ENCODE measurements at places on chromosomes 3 and 15.

GRCh38 chr3:143436231-143436930 lies 316.8 kb downstream of the CHST2 start:
- no peak for DNase-seq

GRCh38 chr15:99986297-99987118 lies 253.3 kb upstream of the LYSMD4 start:
- no peak for DNase-seq

GRCh38 chr15:35624881-35625280 lies 78.9 kb upstream of the DPH6 start:
- DNase-seq: no peak

DNA sequence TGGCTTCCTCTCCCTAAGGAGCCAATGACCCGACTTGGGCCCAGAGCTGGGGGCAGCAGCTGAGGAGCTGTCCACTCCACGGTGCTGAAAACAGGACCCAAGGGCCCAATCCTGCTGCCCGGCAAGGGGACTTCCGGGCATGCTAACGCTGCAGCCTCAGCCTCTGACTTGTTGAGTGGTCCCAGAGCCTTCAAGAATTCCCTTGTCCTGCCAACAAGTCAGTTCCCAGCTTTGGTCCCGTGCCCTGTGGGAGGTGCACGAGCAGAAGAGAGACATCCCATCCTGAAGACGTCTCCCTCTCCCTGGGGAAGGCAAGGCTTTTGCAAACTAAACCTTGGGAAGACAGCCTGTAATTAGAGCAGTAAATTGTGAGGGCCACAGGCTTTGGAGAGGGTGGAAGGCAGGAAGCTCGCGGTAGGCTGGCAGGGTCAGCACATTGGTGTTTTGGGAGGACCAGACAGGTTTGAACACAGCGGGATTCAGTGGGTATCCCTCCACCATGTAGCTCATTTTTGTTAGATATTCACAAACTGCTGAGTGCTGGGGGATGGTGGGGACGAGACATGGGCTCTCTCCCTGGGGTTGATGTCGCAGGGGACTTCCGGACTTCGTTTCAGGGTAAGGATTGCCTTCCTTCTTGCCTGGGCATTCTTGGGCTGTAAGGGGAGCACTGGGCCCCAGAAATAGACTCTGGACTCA lies 29.8 kb upstream of the PRR23E start:
- no peak for DNase-seq

- no peak for DNase-seq
These were observed 17.3 kb upstream of the C3orf62 start for GRCh38 chr3:49294343-49294742.

- no peak for DNase-seq
These were observed 253.6 kb downstream of the CNTN4 start for GRCh38 chr3:2352134-2352762.

DNA sequence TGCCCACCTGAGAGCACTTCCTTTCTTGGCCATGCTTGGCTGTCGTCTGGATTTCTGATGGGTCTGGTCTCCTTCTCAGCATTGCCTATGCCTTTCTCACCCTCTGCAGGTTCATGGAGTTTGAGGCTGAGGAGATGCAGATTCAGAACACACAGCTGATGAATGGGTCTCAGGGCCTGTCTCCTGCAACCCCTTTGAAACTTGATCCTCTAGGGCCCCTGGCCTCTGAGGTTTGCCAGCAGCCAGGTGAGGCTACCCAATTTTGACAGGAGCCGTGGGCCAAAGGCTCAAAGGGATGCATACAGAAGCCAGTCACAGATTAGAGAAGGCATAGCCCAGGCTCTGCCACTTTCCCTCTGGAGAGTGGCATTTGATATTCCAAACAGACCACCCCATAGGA lies 10.5 kb downstream of the NUTM1 start:
- DNase-seq: no peak

DNA sequence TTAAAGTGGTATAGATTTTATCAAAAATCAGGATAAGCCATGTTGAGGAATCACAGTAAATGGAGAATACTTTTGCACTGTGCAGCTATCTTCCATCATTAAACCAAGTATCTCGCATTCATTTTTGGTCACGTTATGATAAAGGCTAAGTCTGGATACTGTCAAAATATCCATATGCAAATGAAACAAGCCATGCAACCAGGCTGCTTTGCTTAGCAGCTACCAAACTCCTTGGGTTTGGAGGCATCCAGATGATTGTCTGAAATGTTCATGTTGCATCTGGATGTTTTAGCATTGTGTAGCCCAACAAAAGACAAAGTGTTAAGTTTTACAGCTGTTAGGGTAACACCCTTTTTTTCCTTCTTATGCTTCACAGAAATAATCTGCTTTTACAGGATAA lies 322.9 kb upstream of the MDFIC2 start:
- no peak for DNase-seq

- no peak for DNase-seq
These were observed 272.9 kb upstream of the TPM1 start for GRCh38 chr15:62769604-62770003.

DNA sequence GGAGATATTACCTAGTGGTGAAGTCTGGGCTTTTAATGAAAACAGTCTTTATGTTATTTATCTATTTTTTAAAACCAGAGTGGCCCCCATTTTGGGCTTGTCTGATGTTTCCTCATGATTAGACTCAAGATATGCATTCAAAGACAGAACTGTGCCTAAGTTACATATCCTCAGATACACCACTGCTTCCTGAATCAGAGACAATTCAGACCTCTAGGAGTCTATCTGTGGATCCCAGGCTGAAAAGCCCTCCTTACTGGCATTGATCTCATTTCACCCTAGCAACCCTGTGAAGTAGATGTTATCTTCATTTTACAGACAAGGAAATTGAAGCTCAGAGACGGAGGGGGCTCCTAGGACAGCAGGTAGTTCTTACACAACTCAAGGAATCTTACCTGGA lies 16.8 kb upstream of the TGM5 start:
- DNase-seq: no peak

DNA sequence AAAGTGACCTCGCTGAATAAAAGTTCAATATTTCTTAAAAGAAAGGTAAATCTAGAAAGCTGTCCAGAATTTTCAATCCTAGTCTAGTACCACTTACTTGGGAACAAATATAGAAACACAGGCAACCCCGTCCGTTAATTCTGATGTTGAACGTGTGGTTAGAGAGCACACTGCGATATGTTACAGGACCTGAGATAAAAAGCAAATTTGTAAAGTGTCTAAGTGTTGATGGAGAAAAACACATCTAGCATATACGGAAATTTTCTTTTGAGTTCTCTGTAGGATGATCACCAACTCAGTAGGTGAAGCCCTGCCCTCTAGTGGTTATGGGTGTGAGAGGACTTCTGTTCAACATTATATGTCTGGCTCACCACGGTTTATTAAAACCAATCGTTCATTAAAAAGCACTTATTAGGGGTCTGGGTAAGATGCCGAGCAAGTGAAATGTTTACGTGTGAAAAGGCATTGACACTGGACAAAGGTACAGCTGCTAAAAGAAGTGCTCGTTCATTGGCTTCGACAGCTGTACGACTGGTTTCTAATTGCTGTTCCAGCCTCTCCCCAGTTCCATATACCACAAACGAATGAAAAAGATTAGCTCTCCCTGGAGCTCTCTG lies 1.0 kb upstream of the ATP2C1 start:
- DNase-seq: peak; percentile 92

GRCh38 chr3:74592359-74592758 lies 22.1 kb downstream of the CNTN3 start:
- DNase-seq: no peak

DNA sequence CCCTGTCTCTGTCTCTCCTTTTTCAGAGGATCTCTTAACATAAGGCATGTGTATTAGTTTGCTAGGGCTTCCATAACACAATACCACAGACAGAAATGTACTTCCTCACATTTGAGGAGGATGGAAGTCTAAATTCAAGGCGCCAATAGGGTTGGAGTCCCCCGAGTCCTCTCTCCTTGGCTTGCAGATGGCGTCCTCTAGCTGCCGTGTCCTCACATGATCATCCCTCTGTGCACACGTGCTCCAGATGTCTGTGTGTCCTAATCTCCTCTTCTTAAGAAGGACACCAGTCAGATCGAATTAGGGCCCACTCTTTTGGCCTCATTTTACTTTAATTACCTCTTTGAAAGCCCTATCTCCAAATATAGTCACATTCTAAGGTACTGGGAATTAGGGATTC lies 23.0 kb upstream of the BFSP2 start:
- DNase-seq: peak; percentile 96

- DNase-seq: no peak
These were observed 88.8 kb downstream of the SMAD3 start for GRCh38 chr15:67154249-67154648.

DNA sequence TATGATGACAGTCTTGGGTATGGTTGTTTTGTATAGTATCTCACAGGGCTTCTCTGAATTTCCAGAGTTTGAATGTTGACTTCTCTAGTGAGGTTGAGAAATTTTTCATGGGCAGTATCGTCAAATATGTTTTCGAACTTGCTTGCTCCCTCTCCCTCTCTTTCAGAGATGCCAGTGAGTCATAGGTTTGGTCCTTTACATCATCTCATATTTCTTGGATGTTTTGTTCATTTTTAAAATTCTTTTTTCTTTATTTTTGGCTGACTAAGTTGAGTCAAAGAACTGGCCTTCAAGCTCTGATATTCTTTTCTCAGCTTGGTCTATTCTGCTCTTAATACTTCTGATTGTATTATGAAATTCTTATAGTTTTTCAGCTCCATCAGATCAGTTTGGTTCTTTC lies 282.3 kb upstream of the NECTIN3 start:
- no peak for DNase-seq

GRCh38 chr3:132561003-132561402 lies 36.1 kb upstream of the ACKR4 start:
- no peak for DNase-seq

- no peak for DNase-seq
These were observed 26.9 kb downstream of the SENP2 start for GRCh38 chr3:185613016-185613415.

DNA sequence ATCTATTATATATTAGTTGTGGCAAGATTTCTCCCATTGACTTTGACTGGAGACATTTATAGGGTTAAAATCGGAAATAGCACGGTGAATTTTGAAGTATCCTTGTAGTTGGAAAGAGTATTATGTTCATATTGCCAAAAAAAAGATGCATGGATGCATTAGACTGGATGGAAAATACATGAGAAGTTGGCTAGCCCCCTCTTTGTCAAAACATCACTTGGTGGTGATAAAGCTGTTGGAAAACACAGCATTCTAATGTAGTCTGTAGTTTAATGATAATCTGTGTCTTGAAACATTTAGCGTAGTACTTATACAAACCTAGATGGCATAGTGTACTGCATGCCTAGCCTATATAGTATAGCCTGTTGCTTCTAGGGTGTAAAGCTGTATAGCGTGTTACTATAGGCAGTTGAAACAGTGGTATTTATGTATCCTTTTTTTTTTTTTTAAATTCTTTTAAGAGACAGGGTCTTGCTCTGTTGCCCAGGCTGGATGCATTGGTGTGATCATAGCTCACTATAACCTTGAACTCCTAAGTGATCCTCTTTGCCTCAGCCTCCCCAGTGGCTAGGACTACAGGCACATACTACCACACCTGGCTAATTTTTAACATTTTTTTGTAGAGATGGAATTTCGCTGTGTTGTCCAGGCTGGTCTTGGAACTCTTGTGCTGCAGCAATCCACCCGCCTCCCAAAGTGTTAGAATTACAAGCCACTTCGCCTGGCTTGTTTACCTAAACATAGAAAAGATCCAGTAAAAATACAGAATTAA lies 21.8 kb downstream of the CTNNB1 start:
- no peak for DNase-seq

GRCh38 chr15:81516461-81516860 lies 142.4 kb upstream of the TMC3 start:
- DNase-seq: no peak

DNA sequence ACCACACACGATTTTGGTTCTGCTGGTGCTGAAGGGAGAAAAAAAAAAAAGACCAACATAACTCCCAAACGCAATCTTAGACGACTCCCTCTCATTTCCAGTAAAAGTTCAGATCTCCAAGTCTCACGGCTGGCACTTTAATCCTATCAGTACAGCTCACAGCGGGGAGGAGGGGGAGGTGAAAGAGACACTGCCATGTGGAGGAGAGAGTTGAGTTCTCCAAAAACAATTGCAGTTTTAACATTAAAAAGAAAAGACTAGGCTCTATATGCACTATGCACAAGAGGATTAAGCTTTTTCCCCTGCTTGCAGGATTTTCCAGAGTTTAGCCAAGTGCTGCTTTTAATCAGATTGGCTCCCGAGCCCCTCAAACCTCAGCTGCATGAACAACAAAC lies 16.8 kb downstream of the BMF start:
- DNase-seq: peak; percentile 89

GRCh38 chr3:53887446-53887845 lies 4.2 kb downstream of the SELENOK start:
- no peak for DNase-seq

- no peak for DNase-seq
These were observed 15.9 kb upstream of the LCMT2 start for GRCh38 chr15:43346305-43346704.

- DNase-seq: peak; percentile 70
These were observed 1.1 kb downstream of the RAF1 start for GRCh38 chr3:12662593-12663400.

- DNase-seq: peak; percentile 51
These were observed 237.2 kb upstream of the ADAMTS9 start for GRCh38 chr3:64924961-64925360.

DNA sequence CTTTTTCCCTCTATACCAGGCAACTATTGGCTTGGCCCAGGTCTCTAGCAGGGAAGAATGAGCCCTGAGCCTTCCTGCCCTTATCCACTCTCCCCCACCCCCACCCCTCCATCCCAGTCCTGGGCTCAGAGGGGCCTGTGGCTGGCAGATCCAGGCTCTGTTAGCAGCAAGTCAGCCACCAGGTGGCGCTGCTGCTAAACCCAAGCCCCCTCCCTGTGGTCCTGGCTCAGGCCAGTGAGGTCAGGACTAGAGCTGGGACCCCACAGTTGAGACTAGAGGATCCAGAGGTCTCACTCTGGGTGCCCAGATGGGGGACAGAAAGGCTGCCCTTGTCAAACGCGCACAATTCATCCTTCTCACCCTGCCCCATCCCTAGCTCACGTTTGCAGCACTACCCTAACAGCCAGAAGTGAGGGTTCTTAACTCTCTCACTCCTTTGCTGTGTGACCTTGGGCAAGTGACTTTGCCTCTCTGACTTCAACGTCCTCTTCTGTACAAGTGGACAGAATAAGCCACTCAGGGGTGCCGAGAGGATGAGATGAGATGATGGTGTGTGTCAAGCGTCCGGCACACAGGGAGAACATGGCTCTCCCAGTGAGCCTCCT lies 46.8 kb upstream of the SLC6A1 start:
- peak; percentile 81 for DNase-seq

GRCh38 chr3:34268032-34268709 lies 469.7 kb downstream of the PDCD6IP start:
- no peak for DNase-seq

DNA sequence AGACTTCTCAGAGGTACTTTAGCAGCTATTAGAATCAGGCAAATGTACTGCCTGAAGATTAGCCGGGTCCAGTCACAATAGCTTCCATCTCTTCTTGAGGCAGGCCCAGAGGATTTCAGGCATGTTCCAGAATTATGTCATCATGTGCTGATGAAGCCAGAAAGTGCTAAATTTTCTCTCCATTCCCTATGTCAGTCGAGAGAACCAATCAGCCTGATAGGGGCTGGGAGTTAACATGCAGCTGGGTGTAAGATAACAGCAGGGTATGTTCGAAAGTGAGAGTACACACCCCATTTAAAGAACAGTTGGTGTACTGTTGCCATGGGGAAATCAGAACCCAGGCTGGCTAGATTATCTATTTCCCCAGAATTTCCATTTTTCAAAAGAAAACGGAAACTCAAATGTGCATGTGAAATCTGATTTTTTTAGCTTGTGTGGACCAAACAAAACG lies 48.7 kb downstream of the MYH15 start:
- DNase-seq: peak; percentile 32

All from NCI-H82 (cell line).